ENCODE measurements at places on chromosomes 16 and 17.

DNA sequence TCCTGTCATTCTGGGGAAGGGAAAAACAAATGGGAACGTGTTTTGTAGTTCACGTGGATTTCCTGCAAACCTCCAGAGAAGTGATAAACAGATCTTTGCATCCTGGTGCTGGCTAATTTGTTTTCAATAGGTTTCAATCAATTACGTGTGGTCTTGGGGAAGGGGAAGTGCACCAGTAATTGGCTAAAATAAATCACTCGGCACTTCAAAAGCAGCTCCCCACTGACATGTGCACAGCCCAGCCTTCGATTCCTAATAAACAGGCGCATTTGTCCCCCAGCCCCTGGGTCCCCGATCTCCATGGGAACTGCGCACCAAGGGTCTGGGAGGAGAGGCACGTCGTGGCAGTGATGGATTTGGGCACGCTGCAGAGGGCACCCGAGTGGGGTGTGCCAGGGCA is 112.9 kb upstream of the GSE1 start:
- DNase-seq: no peak

GRCh38 chr17:49881054-49881402 is 33.2 kb upstream of the TAC4 start:
- no peak for DNase-seq

- no peak for DNase-seq
Observed at GRCh38 chr17:4324463-4324862, 42.0 kb downstream of the UBE2G1 start.

DNA sequence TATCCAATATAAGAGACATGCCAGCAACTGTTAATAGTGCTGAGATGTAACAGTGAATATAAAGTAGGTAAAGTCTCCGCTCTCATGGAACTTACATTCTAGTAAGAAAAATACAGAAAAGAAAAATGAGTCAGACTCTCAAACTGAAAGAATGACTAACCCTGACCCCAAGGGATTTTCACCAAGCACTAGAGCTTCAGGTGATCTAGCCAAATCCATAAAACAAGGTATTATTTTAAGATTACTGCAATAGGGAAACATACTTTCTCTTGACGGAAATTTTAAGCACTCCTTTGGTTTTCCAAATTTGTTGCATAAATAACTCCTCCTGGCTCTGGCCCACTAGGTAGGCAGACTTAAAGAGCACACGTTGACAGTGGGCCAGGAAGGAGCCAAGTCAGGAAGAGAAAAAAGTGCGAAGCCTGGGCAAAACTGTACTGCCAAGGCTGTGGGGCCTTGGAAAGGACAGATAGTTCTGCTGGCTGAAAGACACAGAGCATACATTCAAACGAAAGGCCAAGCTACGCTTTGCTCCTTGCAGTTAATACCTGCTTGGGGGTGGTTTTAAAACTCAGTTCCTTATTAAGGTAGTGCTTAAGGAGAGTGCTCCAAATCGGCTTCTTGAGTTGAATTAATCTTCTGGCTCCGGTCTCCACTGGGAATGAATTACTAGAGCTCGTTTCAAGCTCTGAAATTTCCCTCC is 1.4 kb downstream of the GOT2 start:
- no peak for DNase-seq

DNA sequence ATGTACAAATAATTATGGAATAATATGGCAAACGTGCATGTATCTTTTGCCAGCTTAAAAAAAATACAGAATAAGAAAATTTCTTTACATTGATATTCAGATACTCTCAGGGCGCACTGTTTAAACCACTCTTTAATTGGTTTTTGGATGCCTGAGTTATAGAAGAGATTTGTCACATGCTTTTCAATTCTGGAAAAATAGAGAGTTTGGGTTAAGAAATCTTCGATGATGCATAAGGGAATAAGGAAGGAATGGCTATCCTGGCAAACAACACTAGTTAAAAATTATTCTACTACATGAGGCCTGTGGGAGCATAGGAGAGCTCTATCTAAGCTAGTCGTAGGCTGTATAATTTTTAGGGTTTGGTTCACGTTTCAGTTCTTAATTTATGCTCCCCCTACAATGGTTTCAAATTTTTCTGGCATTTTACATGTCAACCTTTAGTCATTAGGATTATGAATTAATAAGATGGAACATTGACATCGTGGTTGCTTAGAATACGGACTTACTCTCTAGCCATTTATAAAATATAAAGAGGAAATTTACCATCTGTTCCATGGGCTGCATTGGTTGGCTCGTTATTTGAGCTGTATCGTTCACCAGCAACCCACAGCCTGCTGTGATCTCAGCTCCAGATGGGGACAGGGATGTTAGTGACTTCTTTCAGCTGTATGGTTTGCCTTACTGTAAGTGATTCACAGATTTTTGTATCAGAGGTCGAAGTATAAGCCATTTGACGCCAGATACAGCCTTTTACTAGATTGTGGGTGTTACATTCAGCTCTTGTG is 15.9 kb downstream of the NARF start:
- no peak for DNase-seq

DNA sequence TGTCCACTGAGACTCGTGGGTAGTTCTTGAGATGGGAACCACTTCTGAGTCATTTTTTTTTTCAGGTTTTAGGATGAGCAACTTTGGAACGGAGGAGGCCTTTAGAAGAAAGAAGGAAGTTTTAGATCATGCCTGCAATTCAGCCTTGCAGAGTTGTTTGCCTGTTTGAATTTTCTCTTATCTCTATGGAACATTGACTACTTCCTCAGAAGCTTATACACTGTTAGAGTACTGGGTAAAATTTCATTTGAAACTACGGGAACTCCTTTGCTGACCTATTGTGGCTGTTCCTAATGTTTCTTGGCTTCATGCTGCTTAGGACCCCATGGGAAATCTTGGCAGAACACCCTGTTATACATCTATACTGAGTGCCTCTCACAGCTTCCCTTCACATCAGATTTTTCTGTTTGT is 70.8 kb downstream of the MAP2K6 start:
- no peak for DNase-seq

DNA sequence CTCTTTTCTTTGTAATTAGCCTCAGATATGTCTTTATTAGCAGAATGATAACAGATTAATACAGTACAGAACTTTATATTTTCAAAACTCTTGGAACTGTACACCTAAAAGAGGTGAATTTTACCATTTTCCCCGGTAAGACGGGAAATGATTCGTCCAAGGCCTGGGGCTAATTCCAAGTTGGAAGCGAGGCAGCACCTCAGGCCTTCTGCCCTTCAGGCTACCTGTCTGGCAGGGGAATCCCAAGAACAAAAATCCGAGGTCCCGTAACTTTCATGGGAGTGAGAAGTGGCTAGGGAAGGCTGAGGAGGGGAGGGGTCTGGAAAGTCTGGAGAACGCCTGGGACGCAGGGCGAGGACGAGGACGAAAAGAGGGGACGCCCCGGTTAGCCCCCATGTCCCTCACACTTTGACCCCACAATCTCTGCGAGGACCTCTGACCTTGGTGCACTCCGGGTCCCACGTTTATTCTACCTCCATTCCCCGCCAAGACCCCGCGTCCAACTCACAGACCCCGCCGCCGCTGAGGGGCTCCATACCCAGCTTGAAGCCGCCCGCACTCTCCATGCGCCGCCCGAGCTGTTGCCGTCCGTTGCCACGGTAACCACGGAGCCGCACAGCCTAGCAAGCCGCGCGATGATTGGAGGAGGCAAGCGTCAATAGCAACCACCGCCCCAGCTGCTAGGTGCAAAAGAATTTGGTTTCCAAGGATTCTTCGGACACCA is at the start of gene HYDIN:
Gene HYDIN (minus strand): TSS at position 601 of the 724 bp plus-strand sequence. CDS start 43,827 bp downstream, outside the sequence.
- no peak for DNase-seq

- DNase-seq: no peak
Observed at GRCh38 chr16:84827897-84828296, 8.1 kb downstream of the CRISPLD2 start.

GRCh38 chr16:31874366-31875111 is 932 bp downstream of the ZNF267 start:
- no peak for DNase-seq

DNA sequence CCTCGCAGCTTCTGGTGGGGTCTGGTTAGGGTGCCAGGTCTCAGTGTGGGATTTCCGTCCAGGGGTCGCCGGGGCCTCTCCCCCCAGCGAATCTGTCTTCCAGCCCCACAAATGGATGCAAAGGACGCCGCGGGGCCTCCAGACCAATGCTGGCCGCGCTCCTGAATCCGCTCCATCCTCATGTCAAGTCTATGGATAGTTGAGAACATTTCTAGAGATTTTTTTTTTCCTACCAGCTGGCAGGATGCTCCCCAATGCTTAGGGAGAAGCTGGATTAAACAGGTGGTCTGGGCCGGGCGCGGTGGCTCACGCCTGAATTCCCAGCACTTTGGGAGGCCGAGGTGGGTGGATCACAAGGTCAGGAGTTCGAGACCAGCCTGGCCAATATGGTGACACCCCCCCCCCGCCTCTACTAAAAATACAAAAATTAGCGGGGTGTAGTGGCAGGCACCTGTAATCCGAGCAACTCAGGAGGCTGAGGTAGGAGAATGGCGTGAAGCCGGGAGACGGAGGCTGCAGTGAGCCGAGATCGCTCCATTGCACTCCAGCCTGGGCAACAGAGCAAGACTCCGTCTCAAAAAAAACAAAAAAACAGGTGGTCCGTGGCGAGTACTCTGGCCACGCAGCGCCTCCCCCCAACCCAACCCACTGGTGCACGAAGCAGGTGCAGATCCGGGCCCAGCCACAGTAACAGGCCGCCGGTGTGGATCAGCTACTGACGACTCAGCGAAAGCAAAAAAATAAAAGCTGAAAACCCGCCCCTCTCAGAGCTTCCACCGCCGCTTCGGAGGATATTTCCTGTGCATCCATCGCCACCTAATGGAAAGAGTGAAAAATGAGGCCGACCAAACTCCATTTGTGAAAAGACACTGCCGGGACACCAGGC is 1.1 kb upstream of the NXN start:
- DNase-seq: peak; percentile 76

GRCh38 chr17:19345067-19345460 is 17.5 kb downstream of the B9D1 start:
- DNase-seq: no peak

GRCh38 chr16:54929090-54930004 is 1.3 kb upstream of the IRX5 start:
- peak; percentile 100 for DNase-seq

DNA sequence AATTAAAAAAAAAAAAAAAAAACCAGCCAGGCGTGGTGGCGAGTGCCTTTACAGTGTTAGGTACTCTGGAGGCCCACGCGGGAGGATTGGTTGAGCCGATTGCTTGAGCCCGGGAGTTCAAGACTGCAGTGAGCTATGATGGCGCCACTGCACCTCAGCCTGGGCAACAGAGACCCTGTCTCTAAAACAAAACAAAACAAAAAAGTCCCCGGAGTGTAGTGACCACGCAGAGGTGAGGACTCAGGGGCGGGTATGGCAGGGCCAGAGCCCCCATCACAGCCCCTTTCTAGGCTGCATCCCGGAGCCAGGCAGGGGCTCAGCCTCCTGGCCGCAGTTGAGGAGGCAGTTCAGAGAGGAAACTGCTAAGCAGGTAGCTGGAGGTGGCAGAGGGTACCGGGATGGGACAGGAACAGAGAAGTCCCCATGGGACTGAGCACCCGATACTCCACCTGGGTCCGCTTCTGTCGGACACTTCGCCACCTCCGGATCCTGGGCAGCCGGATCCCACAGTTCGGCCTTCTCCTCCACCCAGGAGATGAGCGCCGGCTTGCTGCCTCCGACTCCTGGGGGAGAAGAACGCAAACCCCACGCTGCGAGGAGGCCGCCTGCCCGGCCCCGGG is 800 bp downstream of the ZNF747 start:
- DNase-seq: no peak

Data from tibial artery (tissue), 4 donors.